ENCODE measurements at places on chromosomes 2 and 18.

- DNase-seq = no peak
Observed at GRCh38 chr2:128261245-128262128, 57.2 kb downstream of the HS6ST1 start.

DNA sequence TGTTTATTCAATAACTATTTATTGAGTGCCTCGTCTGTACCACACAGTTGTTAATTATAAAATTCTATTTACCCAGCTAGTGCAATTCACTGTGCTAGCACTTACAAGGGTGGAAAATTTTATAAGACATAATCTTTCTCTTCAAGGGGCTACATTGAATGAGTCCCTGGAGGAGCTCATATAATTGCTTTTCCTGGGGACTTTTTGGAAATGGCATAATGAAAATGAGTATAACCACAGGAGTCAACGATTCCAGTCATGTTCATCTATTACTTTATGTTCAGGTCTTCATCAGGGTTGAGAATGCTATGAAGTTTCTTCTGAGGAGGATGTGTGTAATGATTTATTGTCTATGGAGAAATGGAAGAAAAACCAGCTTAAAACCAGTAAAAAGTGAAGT lies 52.9 kb upstream of the TMEM200C start:
- DNase-seq = no peak

DNA sequence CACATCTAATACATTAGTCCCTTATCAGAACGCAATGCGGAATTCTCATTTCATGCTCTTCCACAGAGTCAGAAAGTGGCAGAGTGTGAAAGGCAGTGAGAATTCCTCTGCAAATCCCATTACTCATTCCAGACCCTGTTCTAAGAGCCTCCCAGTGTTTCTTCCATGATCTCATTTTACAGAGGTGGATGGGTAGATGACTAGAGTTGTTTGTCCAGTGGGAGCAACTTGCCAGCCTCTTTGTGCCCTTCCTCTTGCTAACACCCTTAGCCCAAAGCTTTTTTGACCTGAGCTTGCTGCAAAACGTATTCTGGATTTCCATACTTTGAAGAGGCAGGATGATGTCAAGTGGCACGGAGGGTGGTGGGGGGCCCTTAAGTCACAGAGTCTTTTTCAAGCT lies 467.7 kb upstream of the RGPD4 start:
- DNase-seq = no peak

DNA sequence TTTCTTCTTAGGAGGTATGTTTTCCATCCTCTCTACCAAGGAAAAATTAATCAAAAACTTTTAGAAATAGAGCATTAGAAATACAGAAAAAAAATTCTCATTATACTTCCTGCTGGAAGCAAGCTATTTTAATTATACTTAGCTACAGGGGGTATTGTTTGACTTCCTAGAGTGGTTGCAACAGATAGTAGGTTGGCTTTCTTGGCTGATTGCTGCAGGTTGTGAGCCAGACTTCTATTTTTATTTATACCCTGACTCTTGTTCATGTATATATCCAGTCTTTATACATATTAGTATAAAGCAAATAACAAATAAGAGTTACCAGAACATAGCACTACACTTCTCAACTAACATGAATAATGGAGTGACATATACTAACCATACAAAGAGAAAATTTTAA lies 460.8 kb upstream of the REG3G start:
- no peak for DNase-seq

GRCh38 chr2:6944555-6944954 lies 27.3 kb downstream of the RNF144A start:
- DNase-seq = no peak

DNA sequence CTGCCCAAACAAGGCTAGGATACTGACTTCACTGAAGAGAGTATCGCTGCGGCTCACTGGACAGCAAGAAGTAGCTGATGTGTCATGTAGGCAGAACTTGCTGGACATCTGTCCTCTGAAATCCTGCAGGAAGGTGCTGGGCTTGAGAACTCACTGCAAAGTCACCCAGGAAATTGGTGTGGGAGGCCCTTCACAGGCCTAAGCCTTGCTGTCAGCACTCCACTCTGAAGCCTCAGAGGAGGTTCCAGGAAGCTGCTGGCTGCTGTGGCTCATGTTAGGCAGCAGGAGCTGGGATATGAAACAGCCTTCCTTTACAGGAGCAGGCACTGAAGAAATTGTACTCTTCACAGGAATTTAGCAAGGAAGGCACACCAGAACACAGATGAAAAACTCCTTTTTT lies 88.3 kb upstream of the CCDC68 start:
- DNase-seq = no peak

DNA sequence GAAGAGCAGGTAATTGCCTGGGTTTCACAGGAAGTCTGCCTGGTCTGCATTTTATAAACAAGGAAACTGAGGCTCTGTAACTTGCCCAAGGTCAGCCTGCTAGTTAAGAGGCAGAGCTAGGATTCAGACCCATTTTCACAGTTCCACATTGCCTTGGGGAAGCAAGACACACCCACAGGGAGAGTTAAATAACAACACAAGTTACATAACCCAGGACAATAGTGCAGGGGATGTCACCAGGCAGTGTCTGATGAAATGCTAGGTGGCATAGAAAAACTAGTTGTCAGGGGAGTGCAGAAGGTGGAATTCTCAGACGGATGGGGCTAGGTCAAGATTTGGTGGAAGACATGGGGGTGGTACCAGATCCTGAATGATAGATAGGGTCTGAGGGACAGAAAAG lies 69.7 kb downstream of the PRKCE start:
- no peak for DNase-seq

DNA sequence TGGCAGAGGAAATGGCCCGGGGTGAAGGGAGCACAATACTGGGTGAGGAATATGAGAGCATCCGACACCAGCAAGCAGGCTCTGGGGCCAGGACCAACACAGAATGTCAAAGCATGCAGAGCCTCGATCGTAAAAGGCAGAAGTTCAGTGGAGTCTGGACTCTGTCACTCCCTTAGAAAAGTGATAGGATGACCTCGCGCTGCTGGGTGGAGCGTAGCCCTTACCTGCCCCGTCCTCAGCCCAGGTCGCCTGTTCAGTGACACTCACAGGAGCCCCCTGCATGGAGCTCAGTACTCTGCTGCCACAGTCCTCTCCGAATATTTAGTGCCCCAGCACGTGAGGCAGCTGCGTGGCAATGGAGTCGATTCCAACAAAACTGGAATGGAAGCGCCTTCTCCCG lies 236.7 kb upstream of the MYT1L start:
- no peak for DNase-seq

- DNase-seq = no peak
Observed at GRCh38 chr2:39755466-39755865, 23.6 kb downstream of the THUMPD2 start.

GRCh38 chr2:25293958-25294562 lies 47.7 kb downstream of the DNMT3A start:
- no peak for DNase-seq

DNA sequence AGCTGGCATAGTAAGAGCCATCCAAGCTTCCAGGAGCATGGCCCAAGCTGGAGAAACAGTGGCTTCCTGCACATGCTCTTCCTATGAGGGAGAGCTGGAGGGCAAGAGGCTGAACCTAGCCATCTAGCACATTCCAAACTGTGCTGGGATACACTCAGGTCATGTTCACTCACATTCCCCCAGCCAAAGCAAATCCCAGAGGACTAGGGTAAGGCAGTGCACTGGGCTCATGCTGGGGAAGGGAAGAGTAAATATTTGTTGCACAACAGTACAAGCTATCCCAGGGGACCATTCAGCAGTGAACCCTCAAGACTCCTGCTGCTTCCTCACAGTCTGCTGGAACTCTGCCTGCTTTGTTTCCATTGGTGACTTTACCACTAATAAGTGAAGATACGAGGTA lies 20.7 kb upstream of the GYPC start:
- DNase-seq = no peak

GRCh38 chr2:174224665-174225288 lies 23.6 kb downstream of the OLA1 start:
- DNase-seq = no peak

- no peak for DNase-seq
Observed at GRCh38 chr2:158393886-158394285, 62.7 kb downstream of the CCDC148 start.

GRCh38 chr2:218312267-218312756 lies 20.0 kb upstream of the TMBIM1 start:
- no peak for DNase-seq

DNA sequence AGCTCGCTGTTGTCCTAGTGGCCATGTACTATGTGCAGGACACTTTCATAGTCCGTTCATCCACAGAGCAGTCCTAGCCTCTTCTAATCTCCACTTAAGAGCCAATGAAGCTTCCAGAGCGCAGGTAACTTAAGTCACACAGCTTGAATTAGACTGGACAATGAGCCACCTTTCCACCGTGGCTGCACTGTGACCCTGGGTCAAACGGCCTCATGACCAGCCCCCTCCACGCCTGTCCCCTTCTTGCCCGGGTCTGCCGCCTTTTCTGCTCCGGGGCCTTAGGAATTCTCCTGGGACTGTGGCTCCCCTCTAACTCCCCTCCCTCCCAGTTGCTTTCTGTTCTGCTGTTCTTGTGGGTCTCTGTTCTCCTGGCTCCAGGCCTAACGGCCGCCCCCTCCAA lies 8.4 kb upstream of the PRKCE start:
- no peak for DNase-seq

DNA sequence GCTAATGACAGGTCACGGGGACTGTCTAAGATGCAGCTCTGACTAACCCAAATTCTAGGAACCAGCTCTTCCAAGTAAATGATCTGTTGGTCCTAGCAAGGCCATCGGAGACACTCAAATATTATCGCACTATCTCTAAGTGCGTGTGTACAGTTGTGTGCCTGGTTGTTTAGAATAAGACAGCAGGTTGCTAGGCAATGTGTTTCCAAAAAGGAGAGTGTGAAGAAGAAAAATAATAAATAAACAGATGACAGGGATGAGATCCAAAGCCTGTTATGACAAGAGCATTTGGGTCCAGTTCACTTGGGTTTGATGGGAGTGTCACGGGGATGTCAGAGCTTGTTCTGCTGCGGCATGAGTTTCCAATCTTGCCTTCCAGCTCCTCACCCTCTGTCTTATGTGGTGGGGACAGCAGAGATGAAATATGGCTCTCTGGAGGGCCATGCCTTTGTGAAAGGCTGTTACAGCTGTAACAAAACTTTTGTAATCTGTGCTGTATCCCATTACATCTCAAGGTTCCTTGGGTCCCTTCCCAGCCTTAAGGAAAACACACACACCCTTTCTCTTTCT lies 127.5 kb upstream of the TNP1 start:
- DNase-seq = no peak

DNA sequence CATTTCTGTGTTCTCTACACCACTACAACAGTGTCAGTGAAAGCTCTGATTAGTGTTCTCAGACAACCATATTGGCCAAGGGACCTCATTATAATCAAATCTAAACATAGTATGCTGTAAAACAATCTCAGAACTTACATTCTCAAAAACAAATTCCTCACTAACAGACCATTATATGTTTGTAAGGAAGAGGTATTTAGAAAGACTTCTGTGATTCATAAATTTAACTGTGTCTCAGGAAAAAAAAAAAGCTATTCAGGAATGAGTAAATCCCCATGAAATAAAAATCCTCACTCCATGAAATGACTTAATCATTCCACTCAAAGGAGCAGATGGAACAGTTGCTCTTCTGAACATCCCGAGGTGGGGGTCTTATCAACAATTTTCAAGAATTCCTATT lies 413.0 kb downstream of the CDH2 start:
- no peak for DNase-seq

DNA sequence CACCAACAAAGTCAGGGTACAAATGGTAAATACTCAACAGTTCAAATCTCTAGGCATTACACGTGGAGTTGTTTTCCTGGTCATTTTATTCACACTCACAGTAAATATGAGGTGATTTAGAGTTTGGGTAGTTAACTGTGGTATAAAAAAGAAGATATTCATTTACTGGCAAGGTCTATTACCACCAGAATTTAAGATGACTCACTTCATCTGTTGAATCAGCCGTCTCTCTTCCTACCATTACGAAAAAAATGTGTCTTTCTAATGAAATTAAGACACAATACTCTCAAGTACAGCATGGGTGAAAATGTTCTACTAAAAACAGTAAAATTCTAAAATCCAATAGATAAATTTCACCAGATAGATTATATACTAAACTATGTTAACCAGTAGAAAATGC lies 21.0 kb upstream of the GPR75 start:
- no peak for DNase-seq

DNA sequence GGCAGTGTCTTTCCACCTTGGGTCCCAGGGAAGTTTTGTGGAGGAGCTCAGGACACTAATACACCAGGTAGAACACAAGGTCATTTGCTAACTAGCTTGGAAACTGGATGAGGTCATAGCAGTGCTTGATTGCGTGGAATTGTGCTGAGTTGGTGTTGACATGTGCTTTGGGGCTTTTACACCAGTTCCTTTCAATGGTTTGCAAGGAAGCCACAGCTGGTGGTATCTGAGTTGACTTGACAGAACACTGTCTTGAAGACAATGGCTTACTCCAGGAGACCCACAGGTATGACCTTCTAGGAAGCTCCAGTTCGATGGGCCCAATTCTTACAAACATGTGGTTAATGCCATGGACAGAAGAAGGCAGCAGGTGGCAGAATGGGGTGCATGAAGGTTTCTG lies 5.9 kb downstream of the CTLA4 start:
- no peak for DNase-seq

GRCh38 chr2:106644623-106645022 lies 157.5 kb downstream of the CD8B2 start:
- DNase-seq = no peak

All from HS-27A (cell line).